ENCODE measurements at places on chromosomes 3 and 15. TPM values are rescaled to one million over a fixed set of nuclear protein-coding genes. Genes with fewer than 3 reads are reported as not detected.

The LTF gene
- not detected for total RNA-seq

The C3orf38 gene
- total RNA-seq, result 12.8 TPM

The CYP8B1 gene
- not detected for total RNA-seq

The NUP210 gene
- total RNA-seq, result 72.7 TPM

The PCLAF gene
- total RNA-seq, result 70.4 TPM

DNA sequence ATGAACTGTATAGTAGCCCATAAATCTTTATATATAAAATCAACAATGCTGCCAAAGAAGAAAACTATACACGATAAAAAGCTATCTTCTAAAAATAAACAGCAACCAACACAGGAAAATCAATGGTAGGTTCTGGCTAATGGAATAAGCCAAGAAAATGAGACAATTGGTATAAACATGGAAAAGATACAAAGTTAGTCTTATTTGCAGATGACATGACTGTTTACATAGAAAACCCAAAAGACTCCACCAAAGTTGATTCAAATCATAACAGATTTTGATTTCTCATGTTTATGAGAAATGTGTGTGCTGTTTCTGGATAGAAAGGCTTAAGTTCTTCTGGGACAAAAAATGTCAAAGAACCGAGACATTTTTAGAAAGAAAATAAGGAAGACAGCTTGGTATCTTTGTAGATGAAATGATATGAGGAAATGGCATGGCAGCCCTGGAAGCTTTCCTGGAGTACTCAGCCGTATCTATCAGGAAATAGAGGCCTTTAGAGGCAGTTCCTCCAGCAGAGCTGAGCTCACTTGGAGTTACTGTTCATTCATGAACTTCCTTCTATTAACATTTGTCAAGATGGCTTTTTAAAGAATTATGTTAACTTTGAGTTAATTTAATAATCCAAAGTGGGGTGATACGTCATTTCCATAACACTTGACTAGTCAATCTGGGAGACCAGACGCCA, 36.7 kb upstream of the VILL start:
- no peaks in the 10 kb centered on the region for H3K27me3 ChIP-seq
- no peak for DNase-seq
- H3K27ac ChIP-seq, result no peak overlapping the region
- no peak overlapping the region for H3K4me3 ChIP-seq
- H3K36me3 ChIP-seq, result peaks cover 22% of the 10 kb centered on the region

DNA sequence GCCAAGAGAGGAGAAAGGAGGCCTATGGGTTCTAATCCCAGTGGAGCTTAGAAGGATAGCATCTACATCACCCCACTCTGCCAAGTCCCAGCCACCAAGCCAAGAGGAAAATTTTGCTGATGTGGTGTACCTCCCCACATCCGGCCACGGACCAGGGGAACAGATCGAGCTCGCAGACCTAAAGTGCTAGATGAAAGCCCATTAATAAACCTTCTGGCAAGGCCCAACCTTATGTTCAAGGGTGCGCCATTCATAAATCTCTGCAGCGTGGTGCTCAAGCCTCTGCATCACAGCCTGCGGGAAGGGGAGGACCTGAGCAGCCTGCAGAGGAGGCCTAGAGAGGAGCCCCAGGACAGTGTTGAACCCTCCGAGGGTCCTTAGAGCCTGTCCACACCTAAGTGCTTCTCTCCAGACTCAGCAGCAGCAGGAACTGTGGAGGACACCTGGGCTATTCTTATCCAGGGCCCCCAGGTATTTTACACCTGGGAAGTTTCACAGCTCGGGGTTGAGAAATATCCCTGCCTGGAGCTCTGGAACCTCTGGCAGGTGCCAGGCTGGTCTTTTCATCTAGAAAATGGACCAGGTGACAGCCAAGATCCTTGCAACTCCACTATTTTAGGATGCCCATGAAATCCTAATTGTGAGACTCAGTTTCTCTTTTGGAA, 68.0 kb downstream of the MRPL46 start:
- H3K36me3 ChIP-seq, result no peaks in the 10 kb centered on the region
- H3K27me3 ChIP-seq, result peaks cover 92% of the 10 kb centered on the region
- H3K4me3 ChIP-seq, result no peak overlapping the region

DNA sequence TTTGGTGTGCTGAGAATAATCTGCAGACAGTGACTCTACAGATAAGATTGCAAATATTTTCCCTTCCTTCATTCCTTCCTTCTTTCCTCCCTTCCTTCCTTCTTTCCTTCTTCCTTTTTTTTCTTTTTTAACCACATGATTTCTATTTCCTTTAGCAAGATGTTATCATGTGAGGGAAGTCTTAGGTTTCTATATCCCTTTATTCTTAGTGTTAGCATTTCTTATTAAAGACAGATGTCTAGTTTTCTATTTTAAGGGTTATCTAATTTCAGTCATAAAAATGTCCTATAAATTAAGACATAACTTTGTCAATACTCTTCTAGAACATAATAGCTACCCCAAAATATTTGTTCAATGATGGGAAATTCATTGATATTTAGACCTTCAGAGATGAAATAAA, 470.9 kb downstream of the LPP start:
- H3K4me1 ChIP-seq, result peaks cover 20% of the 10 kb centered on the region
- DNase-seq, result no peak
- H3K4me3 ChIP-seq, result no peak overlapping the region

- no peaks in the 10 kb centered on the region for H3K4me1 ChIP-seq
- peaks cover 3% of the 10 kb centered on the region for H3K27me3 ChIP-seq
- H3K27ac ChIP-seq, result no peak overlapping the region
- H3K4me3 ChIP-seq, result no peak overlapping the region
Observed at GRCh38 chr3:63508305-63508704, 144.2 kb upstream of the SNTN start.

GRCh38 chr3:143727391-143727790, 120.9 kb downstream of the SLC9A9 start:
- H3K27me3 ChIP-seq, result no peaks in the 10 kb centered on the region
- H3K36me3 ChIP-seq, result no peaks in the 10 kb centered on the region
- no peak for DNase-seq
- H3K4me3 ChIP-seq, result no peak overlapping the region
- H3K27ac ChIP-seq, result no peak overlapping the region

DNA sequence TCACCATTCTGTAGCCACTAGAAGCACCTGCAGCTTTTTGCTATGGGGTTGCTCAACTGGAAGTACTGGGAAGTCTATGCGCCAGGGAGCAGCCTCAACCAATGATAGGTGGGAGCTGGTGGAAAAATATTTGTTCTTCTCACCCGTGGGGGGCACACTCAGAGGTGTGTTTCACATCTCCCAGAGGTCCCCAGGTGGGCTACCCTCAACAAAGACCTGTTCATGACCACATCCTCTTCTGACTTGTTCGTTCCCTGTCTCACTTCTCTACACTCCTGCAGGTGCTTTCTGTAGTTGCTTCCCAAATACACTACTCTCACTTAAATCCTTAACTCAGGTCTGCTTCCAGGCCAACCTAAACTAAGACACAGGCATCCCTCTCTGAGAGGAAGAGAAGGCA, 3.6 kb downstream of the CAMP start:
- H3K4me3 ChIP-seq, result no peak overlapping the region
- peaks cover 19% of the 10 kb centered on the region for H3K4me1 ChIP-seq
- H3K27me3 ChIP-seq, result no peaks in the 10 kb centered on the region
- no peak for DNase-seq
- H3K36me3 ChIP-seq, result no peaks in the 10 kb centered on the region
- H3K27ac ChIP-seq, result no peak overlapping the region

GRCh38 chr3:74165211-74165610, 449.2 kb downstream of the CNTN3 start:
- no peak overlapping the region for H3K27ac ChIP-seq
- no peak for DNase-seq
- H3K27me3 ChIP-seq, result no peaks in the 10 kb centered on the region

DNA sequence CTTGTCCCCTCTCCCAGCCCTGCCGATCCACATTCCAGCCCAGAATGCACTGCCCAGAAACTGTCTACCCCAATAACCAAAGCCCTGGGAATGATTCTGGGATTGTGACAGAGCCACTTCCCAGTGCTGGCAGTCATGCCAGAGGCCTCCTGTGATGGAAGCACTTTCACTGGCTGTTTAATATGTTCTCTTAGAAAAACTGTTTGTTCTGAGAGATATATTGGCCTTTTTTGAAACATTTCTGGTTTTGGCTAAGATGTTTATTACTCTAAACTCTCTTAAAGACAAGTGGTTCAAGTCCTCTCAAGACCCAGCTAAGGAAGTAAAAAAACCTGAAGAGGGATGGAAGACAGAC, 74.0 kb upstream of the HACD2 start:
- H3K4me3 ChIP-seq, result no peak overlapping the region
- no peak for DNase-seq
- H3K27ac ChIP-seq, result no peak overlapping the region

DNA sequence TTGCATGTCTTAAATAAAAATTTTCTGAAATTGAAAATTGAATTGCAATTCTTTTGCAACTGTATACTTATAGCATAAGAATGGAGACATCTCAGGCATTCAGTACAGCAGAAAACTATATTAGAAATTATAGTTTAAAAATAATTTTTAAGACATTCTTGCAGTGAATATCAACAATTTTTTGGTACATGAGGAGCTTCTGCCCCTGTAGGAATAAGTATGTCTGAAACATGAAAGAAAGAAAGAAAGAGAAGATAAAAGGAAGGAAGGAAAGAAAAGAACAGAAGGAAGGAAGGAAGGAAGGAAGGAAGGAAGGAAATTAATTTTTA, 165.0 kb downstream of the GMNC start:
- H3K4me1 ChIP-seq, result peaks cover 21% of the 10 kb centered on the region
- DNase-seq, result no peak
- H3K36me3 ChIP-seq, result no peaks in the 10 kb centered on the region
- no peaks in the 10 kb centered on the region for H3K27me3 ChIP-seq

DNA sequence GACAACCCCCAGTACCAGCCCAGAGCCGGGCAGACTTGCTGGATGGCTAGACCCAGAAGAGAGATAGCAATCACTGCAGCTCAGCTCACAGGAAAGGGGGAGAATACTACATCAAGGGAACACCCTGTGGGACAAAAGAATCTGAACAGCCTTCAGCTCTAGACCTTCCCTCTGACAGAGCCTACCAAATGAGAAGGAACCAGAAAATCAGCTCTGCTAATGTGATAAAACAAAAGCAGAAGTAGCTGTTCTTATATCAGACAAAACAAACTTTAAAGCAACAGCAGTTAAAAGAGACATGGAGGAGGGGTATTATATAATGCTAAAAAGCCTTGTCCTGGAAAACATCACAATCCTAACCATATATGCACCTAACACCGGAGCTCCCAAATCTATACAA, 283.3 kb downstream of the KLF13 start:
- H3K27me3 ChIP-seq, result no peaks in the 10 kb centered on the region
- H3K27ac ChIP-seq, result no peak overlapping the region
- H3K4me1 ChIP-seq, result no peaks in the 10 kb centered on the region
- no peak overlapping the region for H3K4me3 ChIP-seq
- DNase-seq, result no peak

- H3K4me3 ChIP-seq, result no peak overlapping the region
- H3K36me3 ChIP-seq, result no peaks in the 10 kb centered on the region
- no peaks in the 10 kb centered on the region for H3K27me3 ChIP-seq
- no peak for DNase-seq
Observed at GRCh38 chr3:48679411-48680391, 6.0 kb downstream of the NCKIPSD start.

GRCh38 chr3:195540027-195540426, 3.1 kb downstream of the PPP1R2 start:
- no peaks in the 10 kb centered on the region for H3K36me3 ChIP-seq
- no peak for DNase-seq
- H3K4me3 ChIP-seq, result no peak overlapping the region
- H3K27ac ChIP-seq, result no peak overlapping the region

- H3K4me1 ChIP-seq, result no peaks in the 10 kb centered on the region
- H3K4me3 ChIP-seq, result no peak overlapping the region
Observed at GRCh38 chr3:136562026-136562425, 190.2 kb downstream of the STAG1 start.

DNA sequence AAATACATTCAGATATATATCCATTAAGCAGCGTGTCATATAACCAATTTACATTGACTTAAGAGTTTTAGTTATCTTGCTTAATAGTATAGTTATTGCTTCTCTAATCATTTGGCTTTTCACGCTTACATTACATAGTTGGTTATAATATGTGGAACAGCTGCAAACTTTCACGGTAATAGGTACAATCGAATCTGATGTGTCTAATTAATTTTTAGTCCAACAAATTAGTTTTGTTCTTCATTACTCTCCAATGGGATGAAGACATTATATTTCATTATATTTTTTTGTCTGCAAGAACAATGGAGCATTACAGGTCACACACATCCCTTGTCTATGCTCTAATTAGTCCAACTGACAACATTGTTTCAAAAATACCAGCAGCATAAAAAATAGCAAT, 546.3 kb downstream of the ROBO2 start:
- no peak overlapping the region for H3K27ac ChIP-seq
- no peak overlapping the region for H3K4me3 ChIP-seq
- no peak for DNase-seq

DNA sequence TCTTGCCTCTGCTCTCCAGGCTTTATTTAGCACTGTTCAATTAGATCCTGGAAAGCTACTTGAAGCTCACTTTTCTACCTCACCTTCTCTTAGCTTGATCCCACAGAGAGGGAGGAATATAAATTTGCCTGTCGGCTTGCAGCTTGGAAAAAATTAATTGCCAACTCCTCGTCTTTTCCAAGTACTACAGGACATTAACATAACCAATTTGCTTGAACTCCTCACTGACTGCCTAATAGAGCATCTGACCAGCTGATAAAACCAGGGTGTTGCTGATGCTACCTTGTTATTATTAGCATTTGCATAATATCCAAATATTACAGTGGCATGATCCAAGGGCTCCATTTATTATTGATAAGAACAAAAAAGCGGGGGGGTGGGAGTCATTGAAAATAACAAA, 561.8 kb downstream of the MCTP2 start:
- no peaks in the 10 kb centered on the region for H3K27me3 ChIP-seq
- no peaks in the 10 kb centered on the region for H3K4me1 ChIP-seq
- no peaks in the 10 kb centered on the region for H3K36me3 ChIP-seq
- H3K4me3 ChIP-seq, result no peak overlapping the region
- no peak for DNase-seq
- H3K27ac ChIP-seq, result no peak overlapping the region

GRCh38 chr3:59451800-59452746, 402.2 kb upstream of the CFAP20DC start:
- no peak overlapping the region for H3K27ac ChIP-seq
- H3K27me3 ChIP-seq, result no peaks in the 10 kb centered on the region
- no peak overlapping the region for H3K4me3 ChIP-seq
- H3K36me3 ChIP-seq, result no peaks in the 10 kb centered on the region

DNA sequence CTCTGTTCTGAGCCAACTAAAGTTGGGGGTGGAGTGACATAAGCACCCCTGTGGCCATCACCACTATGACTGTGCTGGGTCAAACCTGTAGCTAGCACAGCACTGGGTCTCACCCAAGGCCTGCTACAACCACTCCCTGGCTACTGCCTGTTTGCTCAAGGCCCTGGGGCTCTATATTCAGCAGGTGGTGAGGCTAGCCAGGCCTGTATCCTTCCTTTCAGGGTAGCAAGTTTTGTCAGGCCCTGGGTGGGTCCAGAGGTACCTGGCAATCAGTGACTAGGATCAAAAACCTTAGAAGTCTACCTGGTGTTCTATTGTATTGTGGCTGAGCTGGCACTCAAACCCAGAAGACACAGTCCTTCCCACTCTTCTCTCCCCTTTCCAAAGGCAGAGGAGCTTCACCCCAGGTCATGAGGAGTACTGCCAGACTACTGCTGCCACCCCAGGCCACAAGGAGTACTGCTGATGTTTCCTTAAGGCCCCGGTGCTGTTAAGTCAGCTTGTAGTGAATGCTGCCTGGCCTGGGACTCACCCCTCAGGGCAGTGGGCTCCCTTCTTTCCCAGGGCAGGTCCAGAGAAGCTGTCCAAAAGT, 170.8 kb downstream of the IGSF11 start:
- H3K27ac ChIP-seq, result no peak overlapping the region
- H3K4me3 ChIP-seq, result no peak overlapping the region

Measured in PC-9 (cell line).